ENCODE measurements at places on chromosomes 1 and 21.

DNA sequence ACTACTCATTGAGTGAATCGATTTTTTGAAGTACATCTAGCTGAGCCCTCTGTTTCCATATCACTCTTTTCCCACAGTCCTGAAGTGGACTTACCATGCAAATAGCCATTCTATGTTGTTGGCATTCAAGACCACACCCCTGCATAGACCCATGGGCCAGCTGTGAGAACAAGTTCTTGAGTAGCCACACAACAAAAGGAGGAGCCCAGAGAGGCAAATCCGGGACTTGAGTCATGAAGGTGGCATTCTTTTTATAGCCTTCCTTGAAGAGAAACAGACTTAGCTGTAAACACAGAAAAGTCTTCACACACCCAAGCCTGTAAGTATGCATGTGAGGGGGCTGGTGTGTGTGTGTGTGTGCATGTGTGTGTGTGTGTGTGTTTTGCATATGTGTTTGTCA lies 13.8 kb upstream of the SPRR5 start:
- no peak for DNase-seq

- no peak for DNase-seq
Measured at GRCh38 chr1:168485048-168485447, 58.7 kb downstream of the XCL2 start.

- no peak for DNase-seq
Measured at GRCh38 chr1:190179817-190180216, 297.8 kb downstream of the BRINP3 start.

- DNase-seq, result peak; percentile 6
Measured at GRCh38 chr1:41313661-41314131, 47.5 kb upstream of the FOXO6 start.
